WTC11 (cell line): ENCODE measurements at places on chromosomes 11 and 22.

GRCh38 chr11:29333993-29334775 lies 682.6 kb downstream of the KCNA4 start:
- DNase-seq: no peak

GRCh38 chr11:122368796-122369195 lies 252.8 kb upstream of the BLID start:
- no peak for DNase-seq

DNA sequence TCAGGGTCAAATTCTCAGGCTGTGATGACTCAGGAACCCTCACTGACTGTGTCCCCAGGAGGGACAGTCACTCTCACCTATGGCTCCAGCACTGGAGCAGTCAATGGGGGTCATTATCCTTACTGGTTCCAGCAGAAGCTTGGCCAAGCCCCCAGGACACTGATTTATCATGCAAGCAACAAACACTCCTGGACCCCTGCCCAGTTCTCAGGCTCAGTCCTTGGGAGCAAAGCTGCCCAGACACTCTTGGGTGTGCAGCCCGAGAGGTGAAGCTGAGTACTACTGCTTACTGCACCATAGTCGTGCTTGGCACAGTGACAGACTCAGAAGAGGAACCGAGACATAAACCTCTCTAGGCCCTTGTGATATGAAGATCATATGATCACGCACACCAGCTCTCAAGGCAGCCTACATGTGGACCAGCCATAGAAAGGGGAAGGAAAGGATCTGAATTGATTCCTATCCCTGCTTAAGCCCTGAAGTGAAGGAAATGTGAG lies 58.2 kb downstream of the ZNF280B start:
- no peak for DNase-seq

GRCh38 chr11:101915791-101916291 lies 481 bp downstream of the ANGPTL5 start:
- no peak for DNase-seq

DNA sequence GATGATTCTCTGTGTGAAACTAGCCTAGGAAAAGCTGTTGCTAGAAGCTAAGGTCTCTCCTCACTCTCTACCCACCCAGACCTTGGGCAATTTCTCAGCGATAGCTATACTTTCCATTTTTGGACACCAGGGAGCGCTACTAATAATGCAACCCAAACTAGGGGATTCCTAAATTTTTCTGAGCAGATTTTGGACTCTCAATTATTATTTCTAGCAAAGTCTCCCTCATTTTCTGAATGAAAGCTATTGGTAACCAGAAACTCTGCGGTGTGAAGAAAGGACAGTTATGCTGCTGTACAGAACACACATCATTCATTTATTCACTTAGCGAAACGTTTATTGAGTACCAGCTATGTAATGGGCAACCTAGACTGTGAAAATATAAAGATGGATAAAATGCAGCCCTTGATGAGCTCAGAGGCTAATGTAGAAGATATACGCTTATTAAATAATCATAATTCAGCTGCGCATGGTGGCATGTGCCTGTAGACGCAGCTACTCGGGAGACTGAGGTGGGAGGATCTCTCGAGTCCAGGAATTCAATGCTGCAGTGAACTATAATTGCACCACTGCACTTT lies 6.1 kb upstream of the STIM1 start:
- no peak for DNase-seq
